ENCODE measurements at places on chromosomes 7 and 10.

DNA sequence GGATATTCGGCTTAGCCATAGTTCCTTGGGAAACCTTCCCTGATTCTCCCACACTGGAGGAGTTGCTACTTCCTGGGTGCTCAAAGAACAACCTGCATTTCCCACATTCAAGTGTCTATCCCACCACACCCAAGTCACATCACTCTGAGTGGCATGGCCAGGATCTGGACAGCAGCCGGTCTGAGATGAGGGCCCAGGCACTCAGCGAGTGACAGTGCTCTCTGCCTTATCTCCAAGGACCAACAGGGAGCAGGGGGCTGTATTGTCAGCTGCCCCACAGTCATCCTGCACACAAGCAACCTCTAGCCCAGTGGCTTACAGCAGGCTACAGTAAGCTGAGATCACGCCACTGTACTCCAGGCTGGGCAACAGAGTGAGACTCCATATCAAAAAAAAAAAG, 16.1 kb upstream of the SLC18A3 start:
- no peak for DNase-seq

DNA sequence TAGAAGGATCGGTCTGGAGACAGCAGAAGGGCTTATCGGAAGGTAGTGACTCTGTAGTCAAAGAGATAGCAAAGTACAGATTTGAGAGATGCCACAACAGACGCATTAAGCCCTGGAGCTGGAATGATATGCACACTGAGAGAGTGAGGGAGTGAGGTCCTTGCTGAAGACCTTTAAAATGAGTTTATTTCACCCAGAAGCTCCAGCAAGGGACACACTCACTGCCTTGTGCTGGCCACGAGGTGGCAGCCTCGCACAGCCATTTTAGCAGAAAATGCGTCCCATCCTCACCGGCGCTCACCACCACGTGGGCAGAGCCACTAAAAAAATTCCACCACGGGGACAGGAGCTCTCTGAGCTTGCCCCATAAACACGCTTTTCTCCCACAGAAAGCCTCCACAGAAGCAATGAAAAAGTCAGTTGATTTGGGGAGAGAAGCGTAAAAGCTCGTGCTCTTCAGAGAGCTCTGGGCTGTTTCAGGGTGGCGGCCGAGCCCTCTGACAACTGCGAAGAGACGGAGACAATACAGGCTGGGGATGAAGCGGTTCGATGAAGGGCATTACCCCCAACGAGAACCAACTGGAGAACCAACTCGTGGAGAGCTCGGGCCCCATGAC, 163.0 kb upstream of the KLF14 start:
- peak; percentile 60 for DNase-seq

- no peak for DNase-seq
Measured at GRCh38 chr7:130322615-130323014, 22.0 kb upstream of the CPA5 start.

DNA sequence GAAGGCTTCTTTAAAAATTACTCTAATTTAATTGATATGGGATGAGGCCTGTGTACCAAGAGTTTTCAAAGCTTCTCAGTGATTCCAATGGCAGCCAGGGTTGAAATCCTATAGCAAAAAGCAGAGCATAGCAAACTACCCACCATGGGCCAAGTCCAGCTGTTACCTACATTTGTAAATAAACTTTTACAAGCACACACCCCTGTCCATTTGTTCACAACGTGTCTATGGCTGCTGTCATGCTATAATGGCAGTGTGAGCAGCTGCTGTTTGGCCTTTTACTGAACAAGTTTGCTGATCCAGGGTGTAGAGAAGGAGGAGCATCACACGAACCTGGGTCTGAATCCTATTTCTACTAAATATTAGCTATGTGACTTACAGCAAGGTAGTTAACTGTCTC, 50.0 kb downstream of the NPY start:
- DNase-seq, result no peak

GRCh38 chr7:129361771-129362170, 72.5 kb upstream of the STRIP2 start:
- no peak for DNase-seq

GRCh38 chr7:46814516-46815250, 767.2 kb downstream of the TNS3 start:
- no peak for DNase-seq

- no peak for DNase-seq
Measured at GRCh38 chr10:69044546-69044945, 43.4 kb upstream of the SRGN start.

DNA sequence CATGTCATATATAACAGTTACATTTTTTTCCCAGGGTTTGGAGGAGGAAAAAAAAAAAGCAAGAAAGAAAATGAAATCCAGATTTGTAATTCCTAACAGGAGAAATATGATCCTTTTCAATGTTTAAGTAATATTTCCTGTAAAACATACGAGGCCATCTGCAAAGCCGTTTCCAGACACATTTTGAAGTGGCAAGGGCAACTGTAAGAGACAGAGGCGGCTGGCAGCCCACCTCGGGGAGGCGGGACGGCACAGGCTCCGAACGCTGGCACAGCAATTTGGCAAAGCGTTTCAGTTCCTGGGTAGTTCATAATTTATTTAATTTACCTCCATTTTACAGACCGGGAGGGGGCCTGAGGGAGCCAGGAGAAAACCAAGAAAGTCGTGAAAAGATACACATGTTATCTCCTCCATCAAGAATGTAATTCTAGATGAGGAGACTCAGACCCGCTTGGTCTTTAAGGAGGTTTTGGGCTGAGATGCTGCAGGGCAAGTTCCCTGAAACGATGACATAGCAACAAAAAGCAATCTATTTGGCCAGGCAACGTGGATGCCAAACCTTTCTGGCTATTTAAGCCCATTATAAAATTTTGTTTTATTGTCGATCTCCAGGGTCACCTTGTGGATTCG, 448.5 kb upstream of the MKI67 start:
- DNase-seq, result no peak

DNA sequence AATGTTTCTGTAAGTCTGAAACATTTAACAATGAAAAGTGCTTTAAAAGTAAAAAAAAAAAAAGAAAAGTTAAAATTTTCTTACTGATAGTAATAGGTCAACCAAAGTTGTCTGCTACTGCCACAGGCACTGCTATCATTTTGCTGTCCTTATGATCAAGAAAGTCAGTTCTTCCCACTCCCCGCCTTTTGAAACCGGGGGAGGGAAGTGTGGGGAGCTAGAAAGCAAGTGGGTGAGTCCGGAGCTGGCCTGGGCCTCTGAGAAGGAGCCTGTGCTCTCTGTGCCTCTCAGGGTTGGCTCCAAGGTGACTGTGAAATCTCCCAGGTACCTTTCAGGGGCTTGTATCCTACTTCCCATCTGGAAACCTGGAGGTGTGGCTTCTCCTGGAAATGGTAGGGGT, 7.3 kb downstream of the C7orf57 start:
- no peak for DNase-seq

- no peak for DNase-seq
Measured at GRCh38 chr10:19317952-19318351, 269.4 kb downstream of the MALRD1 start.

GRCh38 chr7:157089100-157089610, 49.6 kb upstream of the UBE3C start:
- DNase-seq, result no peak

DNA sequence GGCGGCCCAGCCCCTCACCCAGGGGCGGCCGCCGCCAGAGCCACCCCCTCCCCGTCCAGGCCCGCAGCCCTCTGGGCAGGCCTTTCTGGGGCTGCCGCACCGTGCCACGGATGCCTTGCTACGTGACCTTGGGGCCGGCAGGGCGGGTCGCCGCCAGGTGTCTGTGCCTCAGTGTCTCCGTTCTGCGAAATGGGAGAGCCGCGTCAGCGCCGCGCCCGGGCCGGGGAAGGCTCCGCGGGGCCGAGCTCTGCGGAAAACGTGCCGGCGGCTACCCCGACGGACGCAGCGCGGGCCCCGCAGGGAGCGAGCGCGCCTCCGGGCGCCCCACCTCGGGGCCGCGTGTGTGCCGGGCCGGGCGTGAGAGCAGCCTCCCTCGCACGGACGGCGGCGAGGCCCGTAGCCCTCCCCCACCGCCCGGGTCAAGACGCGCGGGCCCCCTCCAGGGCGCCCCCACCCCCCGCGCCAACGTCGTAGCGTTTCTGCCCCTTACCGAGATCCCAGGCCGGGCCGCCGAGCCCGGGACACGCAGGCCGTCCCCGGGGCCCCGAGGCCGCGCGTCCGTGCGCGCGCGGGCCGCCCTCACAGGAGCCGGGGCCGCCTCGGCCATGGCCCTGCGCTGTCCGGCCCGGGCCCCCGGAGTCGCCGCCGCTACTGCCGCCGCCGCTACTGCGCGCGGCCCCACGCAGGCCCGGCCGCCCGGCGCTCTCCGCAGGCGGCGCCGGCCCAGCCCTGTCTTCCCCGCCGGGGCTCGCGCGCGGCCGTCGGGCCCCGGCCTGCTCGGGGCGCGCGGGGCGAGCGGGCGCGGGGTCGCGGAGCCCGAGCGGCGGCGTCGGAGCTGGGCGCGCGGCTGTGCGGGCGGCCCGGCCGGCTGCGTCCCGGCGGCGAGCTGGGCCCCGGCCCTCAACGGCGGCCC, 1.1 kb downstream of the ZNF777 start:
- DNase-seq, result peak; percentile 10

GRCh38 chr7:154978017-154978416, 24.9 kb downstream of the PAXIP1 start:
- no peak for DNase-seq

GRCh38 chr10:98613446-98613845, 166.7 kb upstream of the HPS1 start:
- DNase-seq, result no peak

GRCh38 chr10:7170626-7171322, 240.1 kb downstream of the SFMBT2 start:
- DNase-seq, result no peak

DNA sequence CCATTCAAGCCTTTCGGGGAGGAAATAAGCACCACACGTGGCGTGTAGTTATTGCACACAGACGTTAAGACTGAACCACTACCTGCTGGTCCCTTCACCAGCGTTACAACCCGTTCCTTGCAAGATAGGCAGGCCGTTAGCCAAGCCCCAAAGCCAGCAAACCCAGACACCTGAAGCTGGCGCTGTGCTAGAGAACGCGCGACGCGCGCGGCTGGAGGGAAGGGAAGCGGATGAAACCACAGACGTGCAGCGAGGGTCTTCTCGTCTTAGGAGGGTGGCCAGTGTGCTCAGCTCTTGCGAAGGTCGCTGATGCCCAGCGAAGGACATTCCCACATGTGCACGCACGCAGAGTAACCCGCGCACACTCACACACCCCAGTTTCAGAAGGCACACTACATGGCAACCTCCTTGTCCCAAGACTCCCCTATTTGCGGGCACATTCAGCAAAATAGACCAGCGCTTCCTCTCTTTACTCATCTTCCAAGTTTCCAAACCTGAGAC, 980 bp downstream of the TMEM26 start:
- no peak for DNase-seq

DNA sequence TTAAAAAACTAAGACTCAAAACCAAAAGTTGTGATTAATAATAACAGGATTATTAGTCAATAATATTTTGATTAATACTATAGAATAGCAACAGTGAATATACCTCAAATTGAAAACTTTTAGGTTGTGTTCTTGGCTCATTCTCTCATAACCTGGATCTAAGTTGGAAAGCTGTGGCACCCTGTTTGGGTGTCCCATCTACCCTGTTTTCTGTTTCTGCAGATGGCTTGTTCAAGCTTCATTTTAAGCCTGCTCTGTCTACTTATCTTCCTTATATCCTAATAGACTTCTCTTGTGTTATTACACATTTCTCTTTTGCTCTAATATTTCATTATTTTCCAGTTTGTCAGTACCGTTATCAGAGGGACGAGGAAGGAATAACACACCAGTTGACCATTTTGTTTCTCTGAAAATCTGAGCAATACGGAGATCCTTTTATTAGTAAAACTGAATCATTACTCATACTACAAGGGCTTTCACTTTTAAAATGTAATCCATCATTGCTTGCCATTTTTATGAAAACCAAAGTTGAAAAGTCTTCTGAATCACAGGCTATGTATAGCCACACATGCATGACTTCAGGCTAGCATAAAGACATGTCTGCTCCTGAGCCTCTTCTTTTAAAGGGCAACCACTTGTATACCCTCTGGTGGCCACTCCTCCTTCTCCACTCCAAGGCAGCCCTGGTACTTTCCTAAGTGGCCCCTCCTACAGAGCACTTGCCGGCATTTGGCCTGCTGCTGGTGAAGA, 22.3 kb downstream of the COX15 start:
- no peak for DNase-seq

GRCh38 chr7:101832205-101832631, 14.8 kb downstream of the CUX1 start:
- DNase-seq, result no peak

DNA sequence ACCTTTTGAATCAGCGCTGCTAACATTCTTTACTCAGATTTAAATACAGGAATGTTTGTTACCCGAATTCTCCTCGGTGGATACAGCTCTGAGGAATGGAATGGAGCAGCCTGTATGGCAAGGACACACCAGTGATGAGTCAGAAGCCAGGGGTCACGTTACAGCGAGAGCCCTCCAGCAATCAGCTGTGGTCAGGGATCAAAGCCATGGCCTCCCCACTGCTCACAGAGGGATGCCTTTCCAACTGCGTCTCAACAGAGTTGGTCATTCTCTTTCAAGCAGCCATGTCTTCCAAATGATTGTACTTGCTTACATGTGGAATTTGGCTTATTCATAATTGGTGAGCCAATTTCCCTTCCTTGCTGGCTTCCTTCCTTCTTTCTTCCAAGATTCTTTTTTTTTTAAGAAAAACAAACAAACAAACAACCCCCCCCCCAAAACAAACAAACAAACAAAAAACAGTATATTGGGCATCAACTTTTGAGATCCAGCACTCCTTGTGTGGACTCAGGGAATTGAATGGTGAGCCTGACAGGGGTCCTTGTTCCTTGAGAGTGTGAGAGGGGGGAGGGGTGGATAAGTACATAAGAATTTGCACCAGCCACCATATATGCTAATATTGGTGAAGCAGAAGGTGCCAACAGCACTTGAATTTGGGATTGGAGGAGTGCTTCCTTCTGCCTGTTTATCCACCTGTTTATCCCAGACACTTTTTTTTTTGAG, 100.2 kb downstream of the ATXN7L1 start:
- no peak for DNase-seq
